ENCODE measurements at places on chromosomes 5 and 9. TPM values are rescaled to one million over a fixed set of nuclear protein-coding genes. Genes with fewer than 3 reads are reported as not detected.

The ANKRD34B gene
- 0.08 TPM for polyA plus RNA-seq

GRCh38 chr9:131310833-131311554 lies 21.5 kb downstream of the PLPP7 start:
- DNase-seq = no peak

The FAM221B gene
- 0.35 TPM for polyA plus RNA-seq

DNA sequence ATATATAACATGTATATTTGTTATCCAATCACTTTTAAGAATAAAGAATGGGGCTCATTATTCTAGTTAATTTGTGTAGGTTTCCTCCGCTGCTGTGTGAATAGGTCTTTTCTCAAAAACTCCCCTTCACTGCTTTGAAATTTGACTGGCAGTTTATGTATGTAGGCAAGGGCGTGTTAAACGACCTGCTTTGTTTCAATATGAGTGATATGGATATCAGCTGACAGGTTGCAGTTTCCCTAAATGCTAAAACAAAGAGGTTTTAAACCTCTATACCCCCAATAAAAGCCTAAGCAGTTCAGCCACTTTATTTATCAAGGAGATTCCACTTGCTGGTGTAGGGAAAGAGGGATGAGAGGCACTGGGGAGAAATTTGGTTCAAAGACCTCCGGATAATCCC lies 159.6 kb downstream of the TMEM167A start:
- DNase-seq = no peak

GRCh38 chr5:17882760-17883488 lies 248.7 kb downstream of the TAF11L14 start:
- DNase-seq = no peak

GRCh38 chr9:107755246-107755645 lies 265.7 kb upstream of the KLF4 start:
- no peak for DNase-seq

- DNase-seq = no peak
Observed at GRCh38 chr5:51495672-51496071, 112.4 kb downstream of the ISL1 start.

- no peak for DNase-seq
Observed at GRCh38 chr5:154411338-154411737, 34.5 kb upstream of the SAP30L start.

DNA sequence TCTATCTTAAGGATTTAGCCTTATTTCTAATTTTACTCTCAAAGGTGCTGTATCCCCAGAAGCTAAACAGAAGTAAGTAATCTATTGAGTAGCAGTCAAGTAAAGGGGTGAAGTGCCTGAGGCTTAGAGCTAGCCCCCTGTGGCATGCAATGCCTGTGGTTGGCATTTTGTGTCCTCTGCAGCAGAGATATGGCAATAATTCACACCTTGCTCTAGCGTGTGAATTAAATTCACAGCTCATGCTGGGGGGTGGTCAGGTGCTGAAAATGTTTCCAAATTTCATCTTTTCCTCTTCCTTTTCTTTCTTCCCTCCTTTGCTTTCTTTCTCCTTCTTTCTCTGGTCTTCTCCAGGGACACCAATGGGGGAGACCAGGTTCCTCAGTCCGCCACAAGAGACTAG lies 262.1 kb downstream of the GABRB2 start:
- DNase-seq = no peak

DNA sequence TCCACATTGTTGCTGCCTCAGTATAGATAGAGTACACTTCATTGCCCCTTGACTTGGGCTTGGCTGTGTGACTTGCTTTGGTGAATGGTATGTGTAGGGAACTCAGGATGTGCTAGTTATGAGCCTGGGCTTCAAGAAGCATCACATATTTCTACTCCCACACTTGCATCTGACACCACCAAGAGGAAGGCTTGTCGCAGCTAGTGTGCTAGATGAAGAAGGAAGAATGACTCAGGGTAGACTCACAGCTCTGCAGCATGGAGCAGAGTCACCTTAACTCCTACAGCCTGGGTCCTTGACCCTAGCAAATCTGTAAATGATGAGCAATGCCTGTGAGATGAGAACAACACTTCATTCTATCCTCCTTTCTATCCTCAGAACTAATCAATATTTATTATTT lies 261.8 kb downstream of the ASTN2 start:
- no peak for DNase-seq

DNA sequence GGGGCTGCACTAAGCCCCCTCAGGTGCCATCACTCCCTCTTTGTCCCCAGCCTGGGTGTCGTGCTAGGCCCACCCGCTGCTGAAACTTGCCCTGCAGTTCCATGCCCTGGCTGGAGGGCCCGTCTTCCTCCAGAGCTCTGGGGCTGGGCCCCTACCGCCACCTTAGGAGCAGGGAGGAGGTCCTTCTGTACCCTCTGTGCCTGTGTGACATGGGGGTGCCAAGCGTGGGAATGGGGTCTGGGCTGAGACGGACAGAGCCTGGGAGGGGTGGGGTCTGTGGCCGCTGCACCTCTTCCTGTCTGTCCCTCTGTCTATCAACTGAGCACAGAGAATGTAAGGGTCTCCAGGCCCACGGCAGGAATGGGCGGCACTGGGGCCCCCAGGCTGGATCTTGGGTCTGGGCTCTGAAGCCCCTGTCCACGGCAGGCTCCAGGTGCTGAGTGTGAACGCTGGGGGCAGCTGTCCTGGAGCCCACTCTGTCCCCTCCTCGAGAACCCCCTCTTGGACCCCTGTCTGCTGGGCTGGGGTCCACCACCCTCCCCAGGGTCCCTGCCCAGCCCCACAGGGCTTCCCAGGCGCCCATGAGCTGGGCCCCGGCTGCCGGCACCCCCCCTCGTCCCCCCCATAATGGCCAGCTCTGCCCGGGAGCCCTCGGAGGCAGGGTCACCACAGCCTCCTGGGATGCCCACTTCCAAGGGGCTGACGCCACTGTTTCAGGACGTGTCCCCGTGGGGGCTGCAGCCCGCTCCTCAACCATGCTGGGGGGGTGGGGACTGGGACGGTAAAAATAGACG lies 15.8 kb upstream of the NRARP start:
- no peak for DNase-seq

- DNase-seq = peak; percentile 9
Observed at GRCh38 chr9:123508048-123508447, 152.1 kb downstream of the CRB2 start.

DNA sequence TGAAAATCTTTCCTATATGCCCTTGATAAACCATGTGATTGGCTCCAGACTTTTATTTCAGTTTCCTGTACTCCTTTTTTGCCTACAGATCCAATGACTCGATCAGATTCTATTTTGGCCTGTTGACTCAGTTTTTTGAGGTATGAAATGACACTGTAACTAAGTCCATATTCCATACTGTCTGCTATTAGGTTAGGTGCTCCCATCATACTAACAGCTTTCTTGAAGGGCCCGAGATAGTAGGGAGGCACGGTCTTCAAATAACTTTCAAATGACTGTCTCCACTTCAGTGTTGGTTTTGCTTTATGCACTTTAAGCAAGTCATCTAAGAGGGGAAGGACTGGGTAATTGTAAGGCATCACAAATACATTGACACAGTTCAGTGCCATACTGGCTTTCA lies 295.4 kb upstream of the DAB2 start:
- DNase-seq = no peak

- DNase-seq = no peak
Observed at GRCh38 chr9:132740526-132741309, 70.5 kb downstream of the GTF3C4 start.

- no peak for DNase-seq
Observed at GRCh38 chr5:50889790-50890189, 223.4 kb downstream of the PARP8 start.

DNA sequence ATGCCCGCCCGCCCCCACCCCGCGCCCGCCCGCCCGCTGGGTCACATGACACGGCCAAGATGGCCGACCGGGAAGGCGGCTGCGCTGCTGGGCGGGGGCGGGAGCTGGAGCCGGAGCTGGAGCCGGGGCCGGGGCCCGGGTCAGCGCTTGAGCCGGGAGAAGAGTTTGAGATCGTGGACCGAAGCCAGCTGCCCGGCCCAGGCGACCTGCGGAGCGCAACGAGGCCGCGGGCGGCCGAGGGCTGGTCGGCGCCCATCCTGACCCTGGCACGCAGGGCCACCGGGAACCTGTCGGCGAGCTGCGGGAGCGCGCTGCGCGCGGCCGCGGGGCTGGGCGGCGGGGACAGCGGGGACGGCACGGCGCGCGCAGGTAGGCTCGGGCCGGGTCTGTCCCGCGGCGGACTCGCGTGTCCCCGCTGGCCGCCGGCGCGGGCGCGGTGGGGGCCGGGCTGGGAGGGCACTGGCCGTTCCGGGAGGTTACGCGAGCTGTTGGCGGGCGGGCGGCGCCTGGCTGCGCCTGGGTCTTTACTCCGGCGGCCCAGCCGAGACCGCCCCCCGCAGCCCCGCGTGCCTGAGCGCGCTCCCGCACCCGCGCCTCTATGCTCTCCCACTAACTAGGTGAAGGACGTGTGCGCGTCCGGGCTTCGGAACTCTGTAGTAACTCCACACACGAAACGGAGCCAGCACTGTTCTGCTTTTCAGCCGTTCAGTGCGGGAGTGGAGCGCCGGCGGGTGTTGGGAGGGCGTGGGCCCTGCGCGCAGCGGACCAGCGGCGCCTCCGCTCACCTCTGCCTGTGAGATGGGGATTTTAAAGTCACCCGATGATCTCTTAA lies at the start of gene RUFY1:
Gene RUFY1, plus strand, starts transcription at position 44 of the 832 bp plus-strand sequence. Its CDS starts 16 bp downstream, at position 60.
- peak; percentile 89 for DNase-seq

GRCh38 chr5:24831989-24832388 lies 187.2 kb upstream of the CDH10 start:
- no peak for DNase-seq

GRCh38 chr9:131105952-131106351 lies 9.6 kb downstream of the AIF1L start:
- no peak for DNase-seq

DNA sequence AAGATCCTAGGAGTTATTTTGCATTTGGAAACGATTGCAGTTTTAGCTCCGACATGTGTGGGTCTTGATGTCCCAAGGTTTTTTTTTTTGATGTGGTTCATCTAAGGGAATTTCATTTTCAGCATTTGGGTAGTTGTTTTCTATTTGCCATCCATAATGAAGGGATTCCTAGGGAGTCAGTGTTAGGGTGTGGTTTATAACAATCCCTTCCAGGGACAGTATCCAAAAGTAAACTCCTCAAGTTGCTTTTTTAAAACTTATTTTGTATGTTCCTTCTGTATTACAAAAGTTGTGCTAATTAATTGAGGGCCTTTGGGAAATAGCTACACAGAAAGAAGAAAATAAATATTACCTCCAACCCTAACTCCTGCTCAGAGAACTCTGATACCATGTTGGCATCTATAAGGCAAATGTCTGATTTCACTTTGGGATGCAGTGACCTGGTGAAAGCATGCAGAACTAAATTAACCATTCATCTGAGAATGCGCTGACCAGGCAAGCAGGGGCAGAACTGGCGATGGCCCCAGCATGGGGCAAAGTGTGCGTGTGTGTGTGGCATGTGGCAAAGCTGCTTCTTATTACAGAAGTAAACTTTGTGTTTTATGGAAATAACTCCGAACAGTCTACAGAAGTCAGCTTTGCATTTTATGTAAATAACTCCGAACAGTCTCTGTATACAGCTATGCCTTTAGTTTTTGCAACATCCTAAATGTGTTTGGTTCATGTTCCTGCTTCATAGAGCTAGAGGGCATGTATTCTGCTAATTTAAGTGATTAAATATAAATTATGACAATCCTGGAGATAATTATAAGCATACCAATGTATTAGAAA lies 237.2 kb downstream of the TRPM3 start:
- no peak for DNase-seq

- DNase-seq = no peak
Observed at GRCh38 chr5:83993803-83994202, 273.1 kb upstream of the HAPLN1 start.

DNA sequence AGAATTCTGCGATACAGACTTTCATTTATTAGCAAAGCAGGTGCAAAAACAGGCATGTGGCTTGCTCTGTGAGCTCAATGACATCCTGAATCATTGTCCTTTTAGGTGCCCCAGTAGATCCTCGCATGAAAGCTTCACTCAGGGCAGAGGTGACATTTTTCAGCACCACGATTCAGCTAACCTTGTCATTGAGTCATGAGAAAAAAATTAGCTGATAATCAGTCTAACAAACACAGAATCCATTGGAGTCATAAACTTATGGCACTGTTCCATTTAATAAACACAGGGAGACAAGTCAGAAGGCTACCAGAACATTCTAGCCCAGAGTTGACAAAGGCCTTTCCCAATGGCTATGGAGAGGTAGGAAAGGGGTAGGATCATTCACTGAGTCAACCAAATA lies 104.8 kb upstream of the RAD23B start:
- DNase-seq = no peak

DNA sequence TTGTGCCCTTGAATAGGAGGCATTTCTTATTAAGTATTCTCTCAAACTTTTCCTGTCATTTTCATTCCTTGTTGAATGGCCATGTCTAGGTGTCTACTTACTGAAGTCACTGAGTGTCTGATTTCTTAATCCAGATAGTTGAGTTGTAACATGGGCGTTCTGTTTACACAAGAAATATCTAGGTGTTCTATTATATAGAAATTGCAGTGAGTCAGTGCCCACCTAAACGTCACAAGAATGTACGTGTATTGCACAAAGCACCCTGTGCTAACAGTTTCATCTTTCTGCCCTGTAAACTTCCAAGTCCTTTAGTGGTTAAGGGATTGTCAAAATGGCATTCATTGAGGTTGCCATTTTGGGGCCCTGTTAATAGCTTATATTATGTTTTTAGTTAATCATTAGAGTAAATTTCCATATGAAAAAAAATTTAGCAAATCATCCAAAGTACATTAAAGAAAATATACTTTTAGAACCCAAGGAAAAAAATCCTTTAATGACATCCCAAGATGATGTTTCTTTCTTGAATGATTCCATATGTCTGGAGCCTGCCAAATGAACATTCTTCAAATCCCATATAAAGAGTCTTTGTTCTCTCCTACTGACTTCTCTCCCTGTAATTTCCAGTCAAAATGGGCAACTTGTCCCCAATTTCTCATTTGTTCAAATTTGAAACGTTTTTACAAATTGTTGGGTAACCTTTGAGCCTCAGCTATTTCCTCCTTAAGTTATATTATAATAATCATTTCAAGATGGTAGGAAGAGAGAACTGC lies 114.2 kb downstream of the GOLPH3 start:
- DNase-seq = no peak

- DNase-seq = no peak
Observed at GRCh38 chr9:82131072-82131471, 142.5 kb downstream of the SPATA31D1 start.

DNA sequence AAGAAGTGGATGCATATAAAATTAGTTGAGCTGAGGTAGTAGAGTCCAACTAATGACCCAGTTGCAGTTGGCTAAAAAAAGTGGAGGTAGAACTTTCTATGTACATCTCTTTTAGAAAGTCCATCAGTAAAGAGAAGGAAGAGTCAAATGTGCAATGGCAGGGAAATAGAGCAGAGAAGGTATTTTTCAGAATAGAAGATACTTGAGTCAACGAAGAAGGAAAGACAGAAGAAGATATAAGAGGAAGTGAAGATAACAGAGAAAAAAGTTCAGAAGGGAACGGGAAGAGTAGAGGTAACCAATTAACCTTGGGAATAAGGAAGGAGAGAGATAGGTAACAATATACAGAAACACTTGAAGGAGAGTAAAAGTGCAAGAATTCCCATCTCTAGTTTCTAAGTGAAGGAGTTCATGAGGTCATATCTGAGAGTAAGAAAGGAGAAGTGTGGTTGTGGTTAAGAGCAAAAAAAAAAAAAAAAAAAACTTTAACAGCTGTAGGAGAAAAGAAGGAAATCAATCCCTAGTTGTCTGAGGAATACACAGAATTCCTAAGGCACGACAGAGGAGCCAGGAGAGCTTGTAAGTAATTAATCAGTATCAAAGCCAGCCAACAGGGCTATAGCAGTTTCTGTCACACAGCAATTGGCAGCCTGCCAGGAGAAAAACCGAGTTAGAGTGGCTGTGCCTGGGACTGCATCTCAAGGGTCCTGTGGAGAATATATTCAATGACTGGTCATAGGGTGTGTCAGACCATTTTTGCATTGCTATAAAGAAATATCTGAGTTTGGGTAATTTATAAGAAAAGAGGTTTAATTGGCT lies 61.0 kb downstream of the ARL15 start:
- DNase-seq = no peak
